Astrocyte (in vitro differentiated cells and primary cell): ENCODE measurements at places on chromosomes 2 and 18. TPM values are rescaled to one million over a fixed set of nuclear protein-coding genes. Genes with fewer than 3 reads are reported as not detected.
A peak's percentile ranks its signal among the peaks of the same experiment; 100 is the strongest.

- no peak for DNase-seq
Observed at GRCh38 chr18:76503649-76504386, 8.8 kb upstream of the ZNF516 start.

GRCh38 chr2:56741601-56742102, 557.9 kb downstream of the CCDC85A start:
- peak; percentile 97 for DNase-seq

The HOXD13 gene
- total RNA-seq: not detected in 2 replicates

- DNase-seq: no peak
Observed at GRCh38 chr2:8674420-8675009, 7.3 kb upstream of the ID2 start.

The LYPD1 gene
- total RNA-seq: 51.1 and 61.6 TPM in 2 replicates

GRCh38 chr2:79876430-79876829, 363.6 kb downstream of the CTNNA2 start:
- DNase-seq: no peak

The CAVIN2 gene
- 1.9 and 2.8 TPM in 2 replicates for total RNA-seq

GRCh38 chr2:191145769-191146471, 4.9 kb downstream of the STAT4 start:
- DNase-seq: no peak

DNA sequence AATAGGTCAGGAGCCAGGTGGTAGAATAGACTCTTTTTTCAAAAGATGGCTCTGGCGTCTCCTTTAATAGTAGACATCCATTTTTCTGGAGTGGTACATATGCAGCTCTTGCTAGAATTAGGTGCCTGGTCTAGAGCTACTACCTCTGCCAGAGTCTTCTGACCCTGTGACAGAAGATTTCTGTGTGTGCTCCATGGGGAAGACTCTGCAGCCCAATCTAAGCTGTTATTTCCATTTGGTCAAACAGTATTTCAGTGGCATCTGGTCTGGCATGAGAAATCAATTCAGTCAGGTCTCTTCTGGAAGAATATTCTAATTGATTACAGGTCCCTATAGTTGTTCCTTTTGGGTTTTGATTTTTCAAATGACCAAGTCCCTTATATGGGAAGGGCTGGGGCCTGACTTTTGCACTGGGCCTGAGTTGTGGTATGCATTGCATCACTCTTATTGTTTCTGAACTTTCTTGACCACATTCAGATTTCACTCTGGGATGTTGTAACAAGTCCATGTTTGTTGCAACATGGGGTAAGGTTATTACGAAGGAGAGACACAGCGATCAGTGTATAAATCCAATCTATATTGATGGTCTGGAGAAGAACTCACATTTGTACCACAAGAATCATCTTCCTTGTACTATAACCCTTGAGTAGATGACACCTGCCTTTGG, 12.1 kb downstream of the MXD1 start:
- DNase-seq: no peak

The C1GALT1C1L gene
- total RNA-seq: not detected in 2 replicates

DNA sequence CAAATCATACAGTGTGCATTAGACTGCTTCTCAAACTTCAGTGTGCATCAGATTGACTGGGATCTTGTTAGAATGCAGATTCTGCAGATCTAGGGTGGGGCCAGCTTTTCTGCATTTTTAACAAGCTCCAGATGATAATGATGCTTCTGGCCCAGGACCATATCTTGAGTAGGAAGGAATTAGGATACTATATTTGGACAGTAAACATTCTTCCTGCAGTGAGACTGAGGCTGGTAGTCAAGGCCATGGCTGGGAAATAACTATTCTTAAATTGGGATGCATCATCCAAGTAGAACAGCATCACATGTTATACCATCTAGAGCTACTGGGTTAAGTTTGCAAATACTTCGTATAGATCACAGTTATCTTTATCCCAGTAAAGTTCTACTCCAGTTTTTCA, 28.4 kb upstream of the ARMC9 start:
- peak; percentile 19 for DNase-seq

DNA sequence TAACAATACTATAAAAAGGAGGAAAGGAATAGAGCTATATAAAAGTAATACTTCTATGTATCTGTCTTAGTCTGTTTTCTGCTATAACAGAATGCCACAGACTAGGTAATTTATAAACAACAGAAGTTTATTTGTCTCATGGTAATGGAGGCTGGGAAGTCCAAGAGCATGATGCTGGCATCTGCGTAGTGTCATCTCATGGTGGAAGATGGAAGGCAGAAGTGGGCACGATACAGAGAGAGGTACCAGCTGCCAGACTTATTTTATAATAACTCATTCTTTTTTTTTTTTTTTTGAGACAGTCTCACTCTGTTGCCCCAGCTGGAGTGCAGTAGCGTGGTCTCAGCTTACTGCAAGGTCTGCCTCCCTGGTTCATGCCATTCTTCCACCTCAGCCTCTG, 4.3 kb downstream of the DHX57 start:
- DNase-seq: no peak
